Inflammatory macrophage treated with lipopolysaccharide for 4 hours (primary cell): ENCODE measurements at places on chromosomes 1 and 21.

GRCh38 chr1:29831500-29832117, 595.3 kb downstream of the PTPRU start:
- no peak for DNase-seq

GRCh38 chr1:223496883-223497282, 103.7 kb downstream of the CCDC185 start:
- DNase-seq = no peak

DNA sequence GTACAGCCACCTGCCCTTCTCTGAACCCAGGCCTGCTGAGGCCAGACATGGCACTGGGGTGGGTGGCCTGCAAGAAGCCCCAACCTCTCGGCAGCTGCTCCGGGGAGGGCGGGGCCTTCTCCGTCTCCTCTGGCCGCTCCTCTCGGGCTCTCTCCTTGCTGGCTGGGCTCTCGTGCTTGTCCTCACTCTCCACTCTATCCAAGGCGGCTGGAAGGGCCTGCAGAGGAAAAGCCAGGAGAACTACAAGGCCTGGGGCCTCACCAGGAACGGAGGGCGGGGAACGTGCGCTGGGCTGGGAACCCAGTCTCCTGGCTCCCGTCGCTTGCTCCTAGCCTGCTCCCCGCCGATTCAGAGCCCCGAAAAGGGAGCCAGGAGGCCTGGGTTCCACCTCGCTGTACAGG, 59.1 kb downstream of the CHD5 start:
- DNase-seq = no peak

DNA sequence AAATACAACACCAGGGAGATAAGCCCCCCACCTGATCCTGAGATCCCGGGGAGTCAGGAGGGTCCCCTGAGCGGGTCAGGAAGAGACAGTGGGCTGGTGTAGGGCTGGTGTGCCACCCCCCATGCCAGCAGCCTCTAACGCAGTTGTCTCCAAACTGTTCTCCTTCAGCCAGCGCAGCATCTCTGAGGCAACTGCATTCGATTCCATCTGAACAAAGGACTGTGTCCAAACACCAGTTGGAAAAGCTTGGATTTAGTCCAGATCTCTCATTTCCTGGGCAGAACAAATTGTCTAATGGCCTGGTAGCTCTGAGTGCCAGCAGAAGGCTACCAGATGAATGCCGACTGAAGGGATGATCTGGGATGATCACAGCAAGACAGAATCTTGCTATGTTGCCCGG, 44.1 kb upstream of the EIF4G3 start:
- no peak for DNase-seq

GRCh38 chr1:209080170-209080781, 503.2 kb upstream of the CAMK1G start:
- DNase-seq = no peak

DNA sequence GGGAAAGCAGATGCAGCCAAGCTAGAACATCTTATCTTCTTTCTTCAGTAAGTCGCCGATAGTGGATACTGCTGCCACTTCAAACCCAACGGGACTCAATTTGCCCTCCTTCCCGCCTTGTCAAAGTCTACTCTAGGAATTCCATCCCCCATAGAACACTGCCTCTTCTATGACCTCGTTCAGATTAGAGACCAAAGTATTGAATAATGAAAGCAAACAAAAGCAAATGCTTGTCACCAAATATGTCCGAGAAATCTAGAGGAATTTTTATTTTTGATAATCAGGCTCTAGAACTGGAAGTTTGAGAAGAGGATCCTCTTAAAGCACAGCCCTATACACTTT, 853 bp upstream of the RRAGC start:
- no peak for DNase-seq

DNA sequence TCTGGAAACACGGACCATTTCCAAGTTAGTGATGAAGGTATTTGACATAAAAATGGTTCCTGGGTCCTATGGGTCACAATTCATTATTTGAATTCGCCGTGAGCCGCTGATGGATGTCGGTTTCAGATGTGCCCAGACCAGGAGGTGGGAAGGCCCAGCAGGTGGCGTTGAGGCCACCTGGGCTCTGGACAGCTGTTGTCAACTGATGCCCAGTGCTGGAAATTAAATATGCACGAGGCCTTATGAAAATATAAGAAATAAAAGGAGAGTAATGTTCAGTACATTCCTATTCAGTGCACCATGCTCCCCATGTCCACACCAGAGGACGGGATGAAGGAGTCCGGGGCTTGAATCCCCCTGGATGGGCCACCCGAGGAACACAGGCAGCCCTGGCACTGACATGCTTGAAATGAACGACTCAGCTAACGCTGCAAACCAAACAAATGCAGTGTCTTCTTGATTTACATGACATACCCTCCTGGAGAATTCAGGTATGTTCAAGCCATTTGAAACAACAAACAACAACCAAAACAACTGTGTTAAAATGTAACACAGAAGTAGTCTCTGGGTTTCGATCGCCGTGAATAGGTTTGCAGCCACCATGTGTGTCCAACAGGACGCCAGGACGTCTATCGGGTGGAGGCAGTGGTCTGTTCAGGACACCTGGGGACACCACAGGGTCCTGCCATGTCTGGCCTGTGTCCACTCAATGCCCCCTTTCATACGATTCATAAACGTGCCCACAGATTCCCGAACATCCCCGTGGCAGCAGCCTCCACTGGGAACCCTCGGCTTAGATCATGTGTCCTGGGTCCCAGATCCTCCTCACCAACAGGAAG, 6.1 kb downstream of the TFF3 start:
- DNase-seq = no peak

DNA sequence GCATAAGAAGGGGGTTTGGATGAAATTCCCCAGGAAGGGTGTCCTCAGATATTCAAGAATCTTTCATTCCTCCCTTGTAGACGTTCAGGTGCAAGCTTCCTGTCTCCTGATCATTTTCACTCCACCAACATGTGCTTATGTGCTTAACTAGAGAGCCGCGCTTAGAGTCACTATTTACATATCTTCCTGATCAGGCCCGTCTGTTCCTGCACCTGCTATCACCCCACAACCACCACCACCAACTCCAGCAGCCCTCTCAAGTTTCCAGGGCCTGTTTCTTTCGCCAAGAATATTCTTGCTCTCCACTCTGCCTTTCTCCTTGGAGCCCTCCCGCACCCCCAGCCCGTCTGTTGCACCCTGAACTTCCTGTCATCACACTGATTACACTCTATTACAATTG, 113.4 kb downstream of the SPSB1 start:
- DNase-seq = no peak

DNA sequence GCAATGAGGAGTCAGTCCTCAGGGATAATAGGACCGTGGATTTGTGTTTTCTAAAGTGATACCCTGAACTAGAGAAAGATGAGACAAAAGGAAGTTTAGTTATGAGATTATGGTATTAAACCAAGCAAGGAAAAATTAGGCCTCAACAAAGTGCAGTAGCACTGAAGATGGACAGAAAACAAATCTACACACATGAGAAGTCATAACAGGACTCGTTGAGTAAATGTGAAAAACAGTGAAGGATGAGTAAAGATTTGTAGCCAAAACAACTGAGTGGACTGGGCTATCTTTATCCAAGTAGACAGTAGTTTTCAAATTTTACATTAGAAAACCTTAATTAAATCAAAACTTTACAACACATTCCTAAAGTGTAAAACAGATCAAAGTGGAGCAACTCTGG, 15.0 kb downstream of the EPRS1 start:
- DNase-seq = no peak

- DNase-seq = no peak
Measured at GRCh38 chr1:177181280-177181630, 10.5 kb downstream of the BRINP2 start.

- DNase-seq = no peak
Measured at GRCh38 chr1:174322202-174322862, 125.4 kb upstream of the GPR52 start.
